Posterior vena cava (tissue), 2 donors: ENCODE measurements at places on chromosomes 16 and 17.
A peak's percentile ranks its signal among the peaks of the same experiment; 100 is the strongest.

GRCh38 chr17:32445074-32445415, 735 bp downstream of the PSMD11 start:
- DNase-seq, result no peak

- DNase-seq, result peak; percentile 95
Measured at GRCh38 chr17:58331815-58332777, 3.5 kb upstream of the TSPOAP1 start.

GRCh38 chr17:76884995-76885893, 17.0 kb downstream of the MGAT5B start:
- no peak for DNase-seq

GRCh38 chr16:8182761-8183160, 407.6 kb downstream of the TMEM114 start:
- no peak for DNase-seq
